Iris pigment epithelial cell (primary cell): ENCODE measurements at places on chromosomes 6 and 20.

GRCh38 chr20:37314617-37315016 is 25.2 kb downstream of the MANBAL start:
- DNase-seq = no peak

DNA sequence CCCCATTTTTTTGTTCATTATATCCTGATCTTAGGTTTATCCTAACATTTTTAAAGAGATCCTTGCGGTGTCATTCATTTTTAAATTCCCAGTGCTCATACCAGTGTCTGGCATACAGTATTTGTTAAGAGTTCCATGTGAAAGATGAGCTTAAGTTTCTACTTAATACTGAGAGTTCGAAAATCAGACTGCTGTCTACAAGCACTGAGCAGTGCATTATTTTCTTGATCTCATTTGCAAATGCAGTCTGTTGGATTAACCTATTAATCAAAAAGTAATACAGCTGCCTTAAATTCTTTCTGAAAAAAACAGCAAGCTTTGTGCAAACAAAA is 663 bp downstream of the COQ3 start:
- DNase-seq = no peak

DNA sequence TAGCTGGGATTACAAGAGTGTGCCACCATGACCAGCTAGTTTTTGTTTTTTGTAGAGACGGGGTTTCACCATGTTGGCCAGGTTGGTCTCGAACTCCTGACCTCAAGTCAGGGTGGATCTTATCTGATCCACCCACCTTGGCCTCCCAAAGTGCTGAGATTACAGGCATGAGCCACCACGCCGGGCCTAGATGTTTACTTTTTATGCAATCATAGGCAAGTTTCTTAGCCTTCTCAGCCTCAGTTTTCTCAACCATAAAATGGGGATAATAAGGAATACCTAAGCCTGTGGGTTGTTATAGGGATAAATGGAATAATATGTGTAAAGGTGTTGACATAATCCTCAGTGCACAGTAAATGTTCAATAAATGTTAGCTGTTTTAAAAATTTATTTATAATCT is 9.8 kb downstream of the SPATS1 start:
- no peak for DNase-seq

- DNase-seq = no peak
Measured at GRCh38 chr6:170475118-170475517, 78.0 kb downstream of the PSMB1 start.

GRCh38 chr20:24762791-24763350 is 186.2 kb upstream of the CST7 start:
- DNase-seq = no peak

DNA sequence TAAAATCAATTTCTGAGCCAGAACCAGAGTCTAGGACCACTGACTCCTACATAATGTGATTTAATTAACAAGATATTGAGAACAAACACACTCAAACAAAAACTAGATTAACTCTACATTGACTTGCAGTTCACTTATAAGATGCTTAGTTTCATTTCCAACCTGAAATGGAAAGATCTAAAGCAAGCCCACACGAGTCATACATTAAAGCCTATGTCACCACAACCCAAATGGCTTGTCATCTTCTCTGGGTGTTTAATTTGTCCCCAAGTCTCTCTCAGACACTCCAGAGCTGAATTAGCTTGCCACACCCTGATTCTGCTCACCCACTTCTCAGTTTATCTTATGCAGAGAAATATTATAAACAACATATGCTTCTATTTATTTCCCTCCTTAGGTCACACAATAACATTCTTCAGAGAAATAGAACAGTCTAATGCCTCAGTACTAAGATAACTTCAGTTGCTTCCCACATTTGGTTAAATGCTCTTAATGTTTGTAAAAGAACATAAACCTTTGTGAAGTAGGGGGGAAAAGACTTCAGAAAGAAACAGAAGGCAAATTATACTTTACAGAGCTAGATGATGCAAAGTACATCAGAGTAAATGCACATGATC is 8.8 kb upstream of the FBXO30 start:
- no peak for DNase-seq

GRCh38 chr20:53778736-53779135 is 185.1 kb upstream of the ZNF217 start:
- no peak for DNase-seq

DNA sequence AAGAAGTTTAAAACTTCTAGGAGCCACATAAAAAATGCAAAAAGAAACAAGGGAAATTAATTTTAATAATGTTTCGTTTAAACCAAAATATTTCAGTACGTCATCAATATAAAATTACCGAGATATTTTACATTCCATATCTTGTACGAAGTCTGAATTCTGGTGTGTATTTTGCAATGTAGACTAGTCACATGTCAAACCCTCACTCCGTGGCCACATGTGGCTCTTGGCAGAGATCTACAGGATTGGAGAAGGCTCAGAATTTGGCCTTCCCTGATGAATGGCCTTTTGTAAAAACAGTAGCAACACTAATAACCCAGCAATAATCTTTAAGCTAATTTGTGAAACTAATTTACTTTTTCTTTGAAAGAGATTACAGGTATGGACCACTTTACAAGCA is 217.1 kb downstream of the PRL start:
- DNase-seq = peak; percentile 90

- peak; percentile 15 for DNase-seq
Measured at GRCh38 chr20:13220194-13220903, 725 bp upstream of the ISM1 start.

- DNase-seq = peak; percentile 58
Measured at GRCh38 chr6:136415351-136416007, 125.8 kb upstream of the BCLAF1 start.

GRCh38 chr20:36885356-36885755 is 9.4 kb downstream of the TLDC2 start:
- no peak for DNase-seq

DNA sequence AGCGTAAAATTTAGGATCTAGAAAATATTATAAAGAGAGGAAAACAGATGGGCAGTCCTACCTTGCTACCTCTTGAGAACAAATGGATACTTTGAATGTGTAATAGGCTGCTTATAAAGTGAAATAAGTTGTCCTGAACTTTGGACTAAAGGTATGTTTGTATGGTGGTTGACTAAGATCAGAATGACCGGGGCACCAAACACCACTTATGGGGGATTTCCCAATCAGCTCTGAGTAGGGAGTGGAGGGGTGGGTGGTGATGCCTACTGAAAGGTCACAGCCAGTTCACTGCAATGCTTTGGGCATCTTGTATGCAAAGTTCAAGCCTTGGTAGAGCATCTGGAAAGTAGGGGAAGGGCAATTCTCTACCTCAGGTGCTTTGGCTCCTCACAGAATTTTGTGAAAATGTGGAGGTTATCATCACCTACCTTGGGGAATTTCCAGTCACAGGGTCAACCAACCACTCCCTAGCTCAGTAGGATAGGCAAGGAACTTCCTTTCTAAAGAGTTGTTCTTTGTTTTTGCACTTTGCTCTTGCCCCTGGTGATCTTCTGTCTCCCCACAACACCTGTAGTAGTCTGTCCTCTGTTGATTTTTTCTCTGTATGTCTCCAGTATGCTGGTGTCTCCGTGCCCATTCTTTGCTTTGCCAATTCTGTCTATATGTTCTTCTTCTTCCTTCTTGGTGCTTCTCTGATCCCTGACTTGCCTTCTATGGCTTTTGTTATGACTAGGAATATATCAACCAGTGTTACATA is at the start of gene TRIM31:
TSS of gene TRIM31 (minus strand) at position 88 of the 757 bp plus-strand sequence. CDS start 285 bp downstream, outside the sequence.
- no peak for DNase-seq

GRCh38 chr6:36127462-36128016 is 2.8 kb upstream of the MAPK13 start:
- peak; percentile 95 for DNase-seq

GRCh38 chr6:46052479-46052878 is 36.8 kb upstream of the CLIC5 start:
- DNase-seq = no peak

GRCh38 chr6:36712816-36713215 is 15.2 kb downstream of the RAB44 start:
- no peak for DNase-seq

DNA sequence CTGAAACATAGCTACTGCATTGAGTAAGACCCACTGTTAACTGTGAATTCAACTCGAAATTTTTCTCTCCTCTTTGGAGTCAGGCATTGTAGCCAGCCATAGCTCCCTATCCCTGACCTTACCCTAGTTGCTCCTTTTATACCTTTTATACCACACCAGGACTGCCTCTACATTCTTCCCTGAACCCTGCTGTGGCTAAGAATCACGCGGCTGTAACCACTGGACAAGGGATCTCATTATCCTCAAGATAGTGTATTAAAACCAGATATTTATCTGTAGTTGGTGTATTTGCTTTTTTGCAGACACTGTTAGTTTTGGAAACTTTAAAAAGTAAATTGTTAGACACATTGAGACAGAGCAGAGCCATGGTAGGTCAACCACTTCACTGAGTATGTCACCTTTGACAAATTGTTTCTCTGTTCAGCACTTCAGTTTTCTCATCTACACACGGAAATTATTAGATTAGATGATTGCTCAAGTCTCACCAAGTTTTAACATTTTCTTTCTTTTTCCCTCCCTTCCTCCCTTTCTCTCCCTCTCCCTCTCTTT is 171.9 kb upstream of the PRND start:
- no peak for DNase-seq

DNA sequence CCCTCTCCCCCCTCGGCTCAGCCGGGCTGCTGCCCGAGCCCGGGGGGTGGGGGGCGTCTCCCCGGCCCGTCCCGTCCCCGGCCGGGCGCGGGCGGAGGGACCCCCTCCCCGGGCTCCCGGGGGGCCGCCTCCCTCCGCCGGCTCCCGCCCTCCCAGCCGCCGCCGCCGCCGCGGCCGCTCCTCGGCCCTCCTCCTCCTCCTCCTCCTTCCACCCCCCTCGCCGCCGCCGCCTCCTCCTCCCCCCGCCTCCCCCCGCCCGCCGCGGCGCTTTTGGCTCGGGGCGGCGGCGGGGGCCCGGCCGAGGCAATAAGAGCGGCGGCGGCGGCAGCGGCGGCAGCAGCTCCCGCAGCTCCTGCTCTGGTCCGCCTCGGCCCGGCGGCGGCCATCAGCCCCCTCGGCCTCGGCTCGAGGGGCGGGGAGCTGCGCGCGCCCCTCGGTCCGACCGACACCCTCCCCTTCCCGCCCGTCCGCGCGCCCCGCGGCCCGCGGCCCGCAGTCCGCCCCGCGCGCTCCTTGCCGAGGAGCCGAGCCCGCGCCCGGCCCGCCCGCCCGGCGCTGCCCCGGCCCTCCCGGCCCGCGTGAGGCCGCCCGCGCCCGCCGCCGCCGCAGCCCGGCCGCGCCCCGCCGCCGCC is 38.7 kb downstream of the GNAS start:
- DNase-seq = peak; percentile 72

- DNase-seq = peak; percentile 60
Measured at GRCh38 chr6:8215631-8216030, 113.3 kb upstream of the EEF1E1 start.

GRCh38 chr6:67694127-67694526 is 941.0 kb upstream of the ADGRB3 start:
- no peak for DNase-seq

GRCh38 chr6:157880534-157880933 is 57.5 kb downstream of the SNX9 start:
- DNase-seq = no peak

DNA sequence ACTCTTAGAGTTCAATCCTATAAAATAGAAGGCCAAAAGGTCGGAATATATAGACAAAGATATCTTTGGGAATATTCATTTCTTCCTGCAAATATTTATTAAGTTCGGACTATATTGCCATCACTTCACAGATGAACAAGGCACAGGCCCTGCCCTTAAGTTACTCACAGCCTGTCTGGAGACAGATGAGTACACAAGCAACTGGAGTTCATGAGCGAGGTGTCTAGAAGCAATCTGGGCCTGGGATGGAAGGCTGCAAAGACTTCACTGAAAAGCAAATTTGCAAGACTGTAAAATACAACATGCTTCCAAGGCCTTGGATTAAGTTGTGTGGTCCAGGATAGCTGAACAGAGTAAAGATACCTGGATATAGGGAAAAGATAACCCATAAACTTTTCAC is 56.7 kb upstream of the CEP85L start:
- peak; percentile 90 for DNase-seq

GRCh38 chr6:33609019-33609418 is 12.1 kb upstream of the ITPR3 start:
- no peak for DNase-seq

- DNase-seq = peak; percentile 52
Measured at GRCh38 chr20:38108986-38109541, 56.0 kb downstream of the TGM2 start.

GRCh38 chr6:167781868-167782267 is 44.8 kb upstream of the AFDN start:
- no peak for DNase-seq

DNA sequence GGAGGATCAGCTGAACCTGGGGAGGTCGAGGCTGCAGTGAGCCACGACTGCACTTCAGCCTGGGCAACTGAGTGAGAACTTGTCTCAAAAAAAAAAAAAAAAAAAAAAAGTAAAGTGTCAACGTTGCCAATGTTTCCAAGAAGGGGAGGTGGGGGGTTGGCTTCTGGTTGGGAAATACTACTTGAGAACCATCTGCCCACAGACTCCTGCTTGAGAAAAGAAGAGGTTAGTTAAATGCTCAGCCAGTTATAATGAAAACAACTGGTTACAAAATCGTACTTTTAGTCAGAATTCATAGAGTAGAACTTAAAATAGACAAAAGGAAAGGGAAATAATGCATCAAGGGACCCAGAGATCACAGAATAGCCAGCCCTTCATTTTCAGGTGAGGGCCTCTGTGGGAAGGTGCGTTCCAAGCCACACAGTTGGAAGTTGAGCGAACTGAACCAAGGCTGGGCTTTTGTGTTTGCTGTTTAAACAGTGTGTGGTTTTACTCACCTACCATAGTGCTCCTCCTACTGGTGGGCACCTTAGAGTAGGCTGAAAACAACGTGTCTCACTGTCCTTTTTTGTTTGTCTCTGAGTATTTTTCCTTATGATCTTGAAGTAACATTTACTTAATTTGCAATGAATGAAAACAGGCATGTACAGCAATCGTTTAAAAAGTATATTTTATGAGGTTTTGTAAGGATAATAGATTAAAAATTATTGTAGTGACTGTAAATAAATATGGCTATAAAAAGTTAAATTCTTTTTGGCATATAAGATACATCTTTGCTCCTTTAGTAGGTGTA is 200.7 kb downstream of the BCAS1 start:
- peak; percentile 80 for DNase-seq

GRCh38 chr6:133774356-133774755 is 114.6 kb upstream of the TCF21 start:
- DNase-seq = peak; percentile 83

- peak; percentile 93 for DNase-seq
Measured at GRCh38 chr20:51487565-51488268, 54.8 kb downstream of the NFATC2 start.
